ENCODE measurements at places on chromosomes 1 and 21.

DNA sequence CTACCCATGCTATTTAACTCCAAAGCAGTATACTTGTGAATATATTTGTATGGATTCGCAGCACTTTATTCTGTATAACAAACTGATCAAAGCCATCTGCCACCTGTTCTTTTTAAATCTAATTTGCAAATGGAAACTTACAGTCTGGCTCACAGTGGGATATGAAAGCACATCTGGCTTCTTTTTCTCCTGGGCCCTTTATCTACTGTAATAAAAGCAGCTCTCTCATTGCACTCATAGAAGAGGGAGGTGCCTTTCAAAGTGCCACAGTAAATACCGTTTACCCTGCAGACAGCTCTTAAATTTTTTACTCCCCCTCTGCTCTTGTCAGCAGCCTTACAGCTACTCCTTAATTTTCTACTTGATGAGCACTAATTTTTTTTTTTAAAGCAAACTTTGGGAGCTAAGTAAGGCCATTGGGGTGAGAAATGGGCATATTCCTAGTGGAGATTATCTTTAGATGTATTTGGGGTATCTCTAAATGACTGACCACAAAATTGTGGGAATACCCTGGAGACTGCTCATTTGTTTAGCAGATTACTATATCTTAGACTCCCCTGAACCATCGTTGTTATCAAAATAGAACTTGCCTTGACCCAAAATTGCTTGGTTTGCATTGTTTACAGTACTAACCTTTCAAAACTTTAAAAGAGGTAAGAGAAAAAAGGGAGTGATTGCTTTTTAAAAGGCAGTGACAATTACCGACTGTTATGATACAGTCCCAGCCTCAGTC, 110.1 kb downstream of the VPS13D start:
- no peak for DNase-seq

GRCh38 chr21:45981151-45982091, at the start of gene COL6A1:
COL6A1 (plus strand) TSS chr21:45981770; CDS start chr21:45981851, 81 bp downstream.
- peak; percentile 15 for DNase-seq

DNA sequence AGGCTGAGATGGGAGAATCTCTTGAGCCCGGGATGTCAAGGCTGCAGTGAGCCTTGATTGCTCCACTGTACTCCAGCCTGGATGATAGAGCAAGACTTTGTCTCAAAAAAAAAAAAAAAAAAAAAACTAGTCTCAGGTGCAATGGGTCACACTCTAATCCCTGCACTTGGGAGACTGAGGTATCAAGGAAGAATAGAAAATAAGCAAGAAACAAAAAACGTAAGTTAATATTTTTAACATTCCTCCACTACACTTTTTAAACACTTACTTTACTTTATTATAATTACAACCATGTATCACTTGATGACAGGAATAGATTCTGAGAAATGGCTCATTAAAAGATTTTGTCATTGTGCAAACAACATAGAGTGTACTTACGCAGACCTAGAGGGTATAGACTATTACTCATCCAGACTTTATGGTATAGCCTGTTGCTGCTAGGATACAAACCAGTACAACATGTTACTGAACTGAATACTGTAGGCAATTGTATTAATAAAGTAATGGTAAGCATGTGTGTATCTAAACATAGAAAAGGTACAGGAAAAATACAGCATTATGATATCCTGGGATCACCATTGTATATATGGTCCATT, 1244.1 kb upstream of the ADGRL4 start:
- DNase-seq, result no peak

GRCh38 chr1:30449428-30450147, 273.8 kb downstream of the MATN1 start:
- no peak for DNase-seq

DNA sequence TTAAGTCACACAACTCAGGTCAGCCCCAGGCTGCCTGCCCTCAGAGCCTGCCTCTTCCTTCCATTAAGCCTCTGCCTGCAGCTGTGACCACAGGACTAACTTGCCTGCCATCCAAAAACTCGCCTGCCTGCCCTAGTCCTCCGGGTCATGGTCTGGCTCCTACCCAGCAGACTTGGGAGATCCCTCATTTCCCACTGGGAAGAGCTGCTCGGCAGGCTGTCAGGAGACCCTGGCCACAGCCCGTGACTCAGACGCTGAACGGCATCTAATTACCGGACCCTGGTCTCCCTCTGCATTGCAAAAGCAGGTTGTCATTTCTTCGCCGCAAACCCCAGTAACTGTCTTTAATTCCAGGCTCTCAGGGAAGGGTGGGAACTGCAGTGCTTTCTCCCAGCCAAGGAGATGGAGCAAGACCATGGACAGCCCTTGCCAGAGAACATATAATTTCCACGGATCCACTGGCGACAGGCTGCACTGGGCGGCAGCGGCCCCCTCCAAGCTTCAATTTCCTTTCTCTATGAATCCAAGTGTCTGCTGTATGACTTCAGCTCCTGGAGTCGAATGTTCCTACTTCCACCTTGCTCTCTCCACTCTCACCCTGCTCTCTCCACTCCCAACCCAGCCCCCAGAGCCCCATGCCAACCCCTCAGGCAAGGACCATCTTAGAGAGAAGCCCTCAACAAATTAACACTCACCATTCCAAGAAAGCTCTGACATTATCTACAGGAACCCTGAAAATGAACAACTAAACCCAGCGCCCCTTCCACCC, 20.4 kb downstream of the OLFML2B start:
- DNase-seq, result no peak

DNA sequence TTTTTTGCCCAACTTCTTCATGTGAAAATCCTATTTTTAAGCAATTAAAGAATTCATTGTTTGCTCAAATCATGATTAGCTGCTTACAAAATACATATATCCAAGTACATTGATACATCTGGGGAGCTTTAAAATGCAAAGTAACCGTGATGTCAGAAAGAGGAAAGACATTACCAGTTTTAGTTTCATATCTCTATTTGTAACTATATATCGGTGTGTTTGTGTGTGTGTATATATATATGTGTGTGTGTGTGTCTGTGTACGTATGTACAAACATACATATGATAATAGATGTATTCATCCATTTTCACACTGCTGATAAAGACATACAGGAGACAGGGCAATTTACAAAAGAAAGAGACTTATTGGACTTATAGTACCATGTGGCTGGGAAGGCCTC, 310.1 kb downstream of the DPYD start:
- no peak for DNase-seq

DNA sequence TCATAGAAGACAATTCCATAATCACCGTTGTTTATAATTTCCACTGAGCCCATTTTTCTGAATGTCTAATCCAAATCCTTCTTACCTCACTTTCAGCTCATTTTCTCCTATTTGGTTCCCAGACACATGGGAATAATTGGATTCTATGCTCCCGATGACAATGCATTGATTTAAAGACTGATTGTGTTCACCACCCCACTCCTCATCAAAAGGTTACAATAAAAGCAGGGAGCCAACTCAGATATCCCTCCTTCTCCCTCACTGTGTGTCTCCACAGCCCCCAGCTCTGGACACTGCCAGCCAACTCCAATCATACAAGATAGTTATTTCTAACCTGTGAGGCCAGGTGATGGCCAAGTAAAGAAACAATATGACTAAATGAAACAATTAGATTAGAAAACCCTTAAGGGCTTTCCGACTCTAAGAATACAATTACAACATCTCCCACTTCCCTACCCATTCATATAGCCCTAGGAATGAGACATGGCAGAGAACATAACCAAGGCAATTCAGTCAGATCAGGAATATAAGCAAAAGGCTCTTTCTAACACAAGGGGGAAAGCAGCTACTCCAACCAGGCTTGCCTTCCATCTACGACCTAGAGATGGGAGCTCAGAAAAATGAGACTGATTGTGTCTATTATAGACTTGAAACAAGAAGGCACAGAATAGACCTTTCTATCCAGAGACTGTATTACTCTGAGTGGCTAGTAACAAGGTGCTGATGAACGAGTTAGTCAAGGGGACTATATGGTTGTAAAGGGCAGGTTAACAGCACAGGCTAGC, 28.5 kb upstream of the CADM3 start:
- DNase-seq, result no peak

- DNase-seq, result no peak
Observed at GRCh38 chr1:246066573-246066972, 440.5 kb downstream of the SMYD3 start.

GRCh38 chr1:6410248-6410893, 9.3 kb downstream of the HES2 start:
- no peak for DNase-seq

GRCh38 chr1:179870870-179871269, 6.7 kb downstream of the TOR1AIP2 start:
- no peak for DNase-seq

- peak; percentile 14 for DNase-seq
Observed at GRCh38 chr1:88877382-88877825, 14.0 kb downstream of the GTF2B start.

DNA sequence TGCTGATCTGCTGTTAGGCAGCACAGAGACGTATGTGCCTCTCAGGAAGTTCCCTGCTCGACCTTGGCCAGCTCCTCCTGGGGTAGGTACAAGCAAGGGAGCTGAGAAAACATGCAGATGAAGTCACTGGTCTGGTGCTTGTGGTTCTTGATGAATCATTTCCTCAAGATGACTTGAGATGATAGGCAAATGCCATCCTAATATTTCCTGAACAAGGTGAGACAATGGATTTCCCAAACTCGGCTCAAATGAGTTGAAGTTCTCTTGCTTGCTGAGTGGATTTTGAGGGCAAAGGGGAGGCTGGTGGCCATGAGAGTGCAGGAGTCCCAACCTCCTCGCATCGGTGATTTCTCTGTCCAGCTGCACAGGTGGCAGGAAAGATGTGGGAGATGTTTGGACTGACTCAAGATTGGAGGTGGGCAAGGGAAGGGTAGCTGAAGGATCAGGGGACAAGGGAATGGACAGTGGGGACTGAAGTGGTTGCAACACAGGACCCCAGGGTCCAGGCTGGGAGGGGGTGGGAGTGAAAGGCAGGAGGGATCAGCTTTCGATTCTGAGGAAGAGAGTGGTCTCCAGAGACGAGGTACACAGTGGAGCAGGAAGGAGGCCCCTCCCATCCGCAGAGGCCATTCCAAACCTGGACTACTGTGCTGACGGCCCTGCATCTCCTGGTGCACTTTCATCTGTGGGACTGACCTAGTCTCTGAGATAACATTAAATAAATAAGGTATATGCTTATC, 63.9 kb downstream of the CAPN2 start:
- DNase-seq, result peak; percentile 18

DNA sequence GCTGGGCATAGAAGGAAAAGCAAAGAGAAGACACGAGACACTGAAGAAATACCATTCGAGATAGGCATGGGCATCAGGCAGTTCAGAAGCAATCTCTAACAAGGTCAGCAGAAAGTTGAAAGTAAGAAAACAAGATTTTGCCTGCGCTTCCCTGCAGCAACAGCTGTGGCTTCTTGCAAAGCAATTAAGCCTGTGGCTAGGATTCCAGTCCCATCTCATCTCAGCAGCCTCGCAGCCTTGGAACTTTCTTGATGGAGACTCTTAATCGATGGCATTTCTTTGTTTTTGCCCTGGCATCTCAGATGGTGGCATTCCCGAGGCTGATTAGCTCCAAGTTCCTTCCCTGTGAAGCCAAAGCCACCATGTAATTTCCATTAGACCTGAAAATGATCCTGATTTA, 64.6 kb upstream of the SPAG17 start:
- DNase-seq, result no peak

GRCh38 chr1:162937716-162938395, 76.9 kb upstream of the CCDC190 start:
- DNase-seq, result no peak

GRCh38 chr1:178477841-178478240, 18.9 kb downstream of the CLEC20A start:
- DNase-seq, result no peak

- DNase-seq, result no peak
Observed at GRCh38 chr1:9198538-9199361, 35.8 kb upstream of the H6PD start.

DNA sequence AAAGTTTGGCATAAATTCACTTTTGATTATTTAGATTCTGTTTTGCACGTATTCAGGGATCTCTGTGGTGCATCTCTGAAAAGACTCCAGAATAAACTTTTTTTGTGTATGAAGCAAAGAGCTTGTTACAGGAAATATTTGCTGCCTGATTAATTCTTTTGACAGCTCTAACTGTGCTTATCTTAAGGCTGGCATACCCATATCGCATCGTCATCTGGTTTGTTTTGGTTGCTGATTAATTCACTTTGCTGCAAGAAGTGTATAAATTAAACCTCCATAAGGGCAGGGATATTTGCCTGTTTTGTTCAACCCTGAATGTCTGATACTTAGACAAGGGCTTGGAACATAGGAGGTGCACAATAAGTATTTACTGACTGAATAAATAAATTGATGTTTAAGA, 17.5 kb upstream of the DUSP10 start:
- no peak for DNase-seq

- no peak for DNase-seq
Observed at GRCh38 chr1:179015396-179015795, 10.3 kb upstream of the FAM20B start.

DNA sequence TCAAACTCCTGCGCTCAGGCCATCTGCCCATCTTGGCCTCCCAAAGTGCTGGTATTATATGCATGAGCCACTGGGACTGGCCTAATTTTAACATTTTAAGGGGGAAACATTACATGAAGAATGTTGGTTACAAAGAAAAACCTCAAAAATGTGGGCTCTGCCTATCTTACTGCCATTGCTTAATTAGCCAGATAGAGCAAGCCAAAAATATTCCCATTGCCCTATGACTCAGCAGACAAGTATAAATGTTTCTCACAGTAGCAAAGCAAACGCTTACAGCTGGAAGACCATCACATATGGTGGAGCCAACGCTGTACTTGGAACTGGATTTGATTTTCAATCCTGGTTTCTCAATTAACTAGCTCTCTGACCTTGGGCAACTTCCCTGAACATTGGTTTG, 502.0 kb downstream of the SMYD3 start:
- no peak for DNase-seq

- DNase-seq, result no peak
Observed at GRCh38 chr1:215210167-215210566, 127.6 kb downstream of the KCNK2 start.

DNA sequence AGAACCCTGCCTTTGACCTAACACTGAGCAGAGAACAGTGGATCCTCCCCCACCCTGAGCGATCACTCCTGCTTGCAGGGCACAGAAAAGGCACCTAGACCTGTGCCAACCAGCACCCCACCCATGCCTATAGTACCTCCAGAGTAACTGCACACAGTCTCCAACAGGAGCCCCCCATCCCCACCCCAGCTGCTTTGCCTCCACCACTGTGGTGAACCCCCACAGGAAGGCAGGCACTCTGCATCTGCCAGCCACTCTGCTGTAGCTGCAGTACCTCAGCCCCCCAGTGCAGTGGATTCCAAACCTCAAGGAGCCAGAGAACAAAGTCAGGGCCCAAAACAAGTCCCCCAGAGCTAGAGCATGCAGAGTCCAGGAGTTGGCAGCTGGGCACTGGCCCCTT, 10.7 kb downstream of the SPATC1L start:
- no peak for DNase-seq

- DNase-seq, result no peak
Observed at GRCh38 chr1:59171788-59172187, 125.1 kb upstream of the FGGY start.

DNA sequence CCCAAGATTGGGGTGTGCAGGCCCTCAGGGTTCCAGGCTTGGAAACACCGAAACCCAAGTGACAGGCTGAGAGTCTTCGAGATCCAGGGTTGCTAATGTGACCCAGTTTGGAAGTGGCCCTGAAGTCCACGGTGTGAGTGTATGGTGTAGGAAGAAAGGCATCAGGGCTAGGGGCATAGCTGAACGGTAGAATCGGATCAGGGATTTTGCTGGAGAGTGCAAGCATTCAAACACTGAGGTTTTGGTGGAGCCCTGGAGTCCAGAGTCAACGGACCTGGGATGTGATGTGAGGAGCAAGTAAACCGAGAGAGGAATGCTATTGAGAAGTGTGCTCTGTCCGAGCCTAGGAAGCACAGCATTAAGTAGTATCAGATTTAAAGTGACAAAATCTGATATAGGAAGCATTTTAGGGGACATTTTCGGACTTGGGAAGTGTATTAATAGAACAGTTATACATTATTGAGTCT, 958 bp downstream of the NFYC start:
- DNase-seq, result no peak
